T1000 (cell line): ENCODE measurements at places on chromosomes 1 and 21.

GRCh38 chr1:21536218-21536617 is 27.0 kb downstream of the ALPL start:
- no peak for DNase-seq

DNA sequence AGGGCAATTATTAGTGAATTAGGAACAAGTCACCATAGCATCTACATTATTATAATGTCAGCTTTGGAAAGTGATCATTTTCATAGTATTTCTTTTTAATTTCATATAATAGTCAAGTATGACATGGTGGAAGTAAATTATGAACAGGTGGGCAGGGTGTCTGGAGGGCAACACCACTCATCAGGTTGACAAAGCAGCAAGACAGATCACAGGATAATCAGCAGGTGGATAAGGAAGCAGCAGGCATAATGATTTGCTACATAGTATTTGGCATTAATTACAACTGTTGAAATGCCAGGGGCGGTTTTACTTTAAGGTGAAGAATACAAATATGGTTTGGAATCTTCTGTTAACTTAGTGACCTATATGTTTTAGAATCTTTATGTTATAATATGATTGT is 1342.2 kb downstream of the PLA2G4A start:
- DNase-seq: no peak

- peak; percentile 97 for DNase-seq
These were observed at the start of gene ZNF697 for GRCh38 chr1:119647734-119648619. ZNF697 (minus strand) TSS chr1:119648266; CDS start chr1:119626100, 22,166 bp downstream.

- DNase-seq: no peak
These were observed 1.7 kb downstream of the ZC3H12A start for GRCh38 chr1:37476087-37476452.

- DNase-seq: no peak
These were observed 199.4 kb downstream of the LYPLAL1 start for GRCh38 chr1:219372916-219373615.

DNA sequence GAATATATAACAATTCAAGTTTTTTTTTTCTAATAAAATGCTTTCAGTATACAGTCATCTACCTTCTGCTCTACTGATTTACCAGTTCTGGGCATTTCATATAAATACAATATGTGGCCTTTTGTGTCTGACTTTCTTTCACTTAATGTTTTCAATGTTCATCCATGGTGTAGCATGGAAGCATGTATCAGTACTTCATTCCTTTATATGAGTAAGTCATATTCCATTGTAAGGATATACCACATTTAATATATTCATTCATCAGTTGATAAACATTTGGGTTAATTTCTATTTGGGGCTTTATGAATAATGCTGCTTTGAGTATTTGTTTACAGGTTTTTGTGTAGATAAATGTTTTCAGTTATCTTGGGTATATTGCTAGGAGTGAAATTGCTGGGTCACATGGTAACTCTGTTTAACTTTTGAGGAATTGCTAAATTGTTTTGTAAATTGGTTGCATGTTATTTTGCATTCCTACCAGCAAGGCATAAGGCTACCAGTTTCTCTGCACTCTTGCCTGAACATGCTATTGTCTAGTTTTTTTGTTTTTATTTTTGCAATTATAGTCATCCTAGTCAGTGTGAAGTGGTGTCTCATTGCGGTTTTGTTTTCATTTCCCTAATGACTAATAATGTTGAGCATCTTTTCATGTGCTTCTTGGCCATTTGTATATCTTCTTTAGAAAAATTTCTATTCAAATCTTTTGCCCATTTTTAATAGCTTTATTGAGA is 206.1 kb downstream of the TM2D1 start:
- DNase-seq: no peak

- no peak for DNase-seq
These were observed 14.3 kb upstream of the PCP4 start for GRCh38 chr21:39852726-39853500.

DNA sequence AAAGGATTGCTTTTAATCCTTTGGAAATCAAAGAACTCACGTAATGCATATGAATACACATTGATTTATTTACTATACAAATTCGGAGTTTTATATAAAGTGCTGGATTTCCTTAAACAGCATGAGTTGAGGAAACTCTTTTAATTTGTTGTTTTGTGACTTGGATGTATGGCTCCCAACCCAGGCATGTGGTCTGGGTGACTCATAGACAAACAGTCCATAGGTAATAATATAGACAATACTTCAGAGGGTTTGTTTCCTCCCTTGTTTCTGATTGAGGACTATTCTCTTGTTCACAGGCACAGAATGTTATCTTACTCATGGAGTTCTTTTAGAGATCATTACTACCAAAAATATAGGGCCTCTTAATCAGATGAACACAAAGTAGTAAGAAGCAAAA is 43.8 kb downstream of the XPR1 start:
- no peak for DNase-seq

DNA sequence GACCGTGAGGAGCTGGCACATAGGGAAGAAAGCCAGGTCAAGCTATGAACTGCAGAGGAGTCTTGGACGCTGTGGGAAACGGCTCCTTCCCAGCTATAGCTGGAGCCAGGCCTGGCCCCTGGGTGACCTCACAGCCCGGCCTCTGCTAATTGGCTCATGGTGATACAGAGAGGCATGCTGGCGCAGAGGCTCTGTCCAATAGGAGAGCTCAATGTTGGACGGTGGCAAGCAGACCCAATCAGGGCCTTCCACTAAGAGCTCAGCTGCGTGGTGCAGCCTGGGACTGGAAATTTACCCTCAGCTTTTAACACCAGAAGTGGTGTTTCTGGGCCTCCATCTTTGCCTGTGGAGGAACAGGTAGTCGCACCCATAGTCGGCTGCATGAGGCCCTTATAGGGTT is 64.4 kb upstream of the GRHL3 start:
- DNase-seq: no peak

DNA sequence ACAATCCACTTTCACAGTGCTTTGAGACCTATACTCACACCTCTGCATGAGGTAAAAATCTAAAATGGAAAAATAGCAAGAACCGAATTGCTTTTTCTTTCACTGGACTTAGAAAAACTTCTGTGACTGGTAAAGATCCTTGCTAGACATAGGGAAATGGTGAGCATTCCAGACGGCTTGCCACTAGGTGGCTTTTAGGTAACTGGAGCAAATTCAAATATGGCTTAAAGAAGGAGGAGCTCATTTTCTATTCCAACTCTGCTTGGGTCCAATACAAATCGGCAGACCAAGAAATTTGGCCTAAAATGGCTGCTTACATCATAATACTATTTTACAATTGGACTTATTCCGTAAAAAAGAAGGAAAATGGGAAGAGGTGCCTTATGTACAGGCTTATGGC is 977.9 kb downstream of the ADGRL2 start:
- DNase-seq: no peak

DNA sequence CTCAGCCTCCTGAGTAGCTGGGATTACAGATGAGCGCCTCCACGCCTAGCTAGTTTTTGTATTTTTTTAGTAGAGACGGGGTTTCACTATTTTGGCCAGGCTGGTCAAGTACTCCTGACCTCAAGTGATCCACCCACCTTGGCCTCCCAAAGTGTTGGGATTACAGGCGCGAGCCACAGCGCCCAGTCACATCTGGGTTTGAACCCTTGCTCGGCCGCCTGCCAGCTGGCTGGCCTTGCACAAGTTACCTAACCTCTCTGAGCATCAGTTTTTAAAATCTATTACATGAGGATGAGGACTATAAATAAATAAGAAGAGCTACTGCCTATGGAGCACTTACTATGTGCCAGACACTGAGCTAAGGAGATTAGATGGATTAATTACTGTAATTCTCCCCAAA is 17.7 kb upstream of the PADI2 start:
- no peak for DNase-seq

GRCh38 chr1:110338309-110338885 is 780 bp upstream of the RBM15 start:
- DNase-seq: no peak

- DNase-seq: no peak
These were observed 12.3 kb downstream of the SGIP1 start for GRCh38 chr1:66546047-66546810.

DNA sequence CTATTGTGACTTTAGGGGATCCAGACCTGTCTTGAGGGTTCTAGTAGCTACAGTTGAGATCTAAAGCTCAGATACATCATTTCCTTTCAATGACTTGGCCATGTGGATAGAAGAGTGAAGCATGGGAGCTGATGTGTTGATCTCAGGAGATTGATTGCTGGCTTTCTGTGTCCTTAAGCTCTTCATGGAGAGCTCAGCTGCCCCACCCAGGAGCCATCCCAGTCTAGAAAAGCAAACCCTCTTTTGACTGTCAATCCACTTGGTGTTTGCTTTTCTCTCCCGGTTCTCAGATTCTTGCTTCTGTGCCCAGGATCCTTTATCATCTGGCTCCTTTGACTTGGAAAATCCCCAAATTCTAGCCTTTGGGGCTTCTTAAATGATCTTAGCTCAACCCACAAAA is 87.2 kb downstream of the ATP1A1 start:
- no peak for DNase-seq

GRCh38 chr21:40379881-40380810 is 466.8 kb downstream of the DSCAM start:
- DNase-seq: no peak

GRCh38 chr1:5424802-5425703 is 567.2 kb downstream of the NPHP4 start:
- no peak for DNase-seq

DNA sequence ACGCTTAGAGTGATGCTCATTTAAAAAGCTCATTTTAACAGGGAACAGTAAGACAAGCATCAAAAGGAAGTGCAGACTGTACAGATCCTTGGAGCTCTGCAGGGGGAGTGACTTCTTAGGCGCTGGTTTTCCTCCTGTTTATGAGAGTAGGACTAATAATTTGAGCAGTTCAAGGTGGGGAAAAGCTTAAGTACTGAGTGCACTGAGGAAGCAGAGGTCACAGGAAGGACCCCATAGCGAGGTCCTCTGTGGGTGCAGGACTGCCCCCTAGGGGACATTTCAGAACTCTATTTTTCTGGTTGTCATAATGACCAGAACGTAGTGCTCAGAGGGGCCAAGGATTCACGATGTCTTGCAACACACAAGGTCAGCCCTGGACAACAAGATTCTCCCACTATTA is 112.1 kb downstream of the HLCS start:
- no peak for DNase-seq

DNA sequence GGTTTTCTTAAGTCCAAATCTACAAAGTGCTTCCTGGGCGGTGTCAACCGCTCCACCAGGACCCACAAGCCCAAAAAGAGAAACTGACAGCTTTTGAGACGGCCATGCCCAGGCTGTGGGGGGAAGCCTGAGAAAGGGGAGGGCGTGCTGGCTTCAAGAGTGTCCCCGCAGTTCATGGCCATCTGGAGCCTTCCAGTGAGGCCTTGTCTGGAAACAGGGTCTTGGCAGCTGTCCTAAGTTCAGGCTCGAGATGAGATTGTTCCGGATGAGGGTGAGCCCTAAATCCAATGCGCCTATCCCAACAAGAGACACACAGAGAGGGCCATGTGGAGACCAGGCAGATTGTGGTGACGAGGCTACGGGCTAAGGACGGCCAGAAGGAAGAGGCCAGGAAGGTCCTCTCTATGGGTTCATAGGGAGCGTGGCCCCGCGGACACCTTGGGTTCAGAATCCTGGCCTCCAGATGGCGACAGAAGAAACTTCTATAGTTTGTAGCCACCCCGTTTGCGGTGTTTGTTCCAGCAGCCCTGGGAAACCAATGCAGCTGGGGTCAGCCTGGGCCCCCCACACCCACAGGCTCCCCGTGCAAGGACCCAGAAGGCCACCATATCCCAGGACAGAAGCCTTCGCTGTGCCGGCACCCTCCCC is 70.2 kb downstream of the ARHGEF16 start:
- no peak for DNase-seq

- DNase-seq: no peak
These were observed 71.4 kb downstream of the FNBP1L start for GRCh38 chr1:93519199-93519829.

GRCh38 chr1:248590055-248590454 is 7.4 kb downstream of the OR2T10 start:
- DNase-seq: no peak

DNA sequence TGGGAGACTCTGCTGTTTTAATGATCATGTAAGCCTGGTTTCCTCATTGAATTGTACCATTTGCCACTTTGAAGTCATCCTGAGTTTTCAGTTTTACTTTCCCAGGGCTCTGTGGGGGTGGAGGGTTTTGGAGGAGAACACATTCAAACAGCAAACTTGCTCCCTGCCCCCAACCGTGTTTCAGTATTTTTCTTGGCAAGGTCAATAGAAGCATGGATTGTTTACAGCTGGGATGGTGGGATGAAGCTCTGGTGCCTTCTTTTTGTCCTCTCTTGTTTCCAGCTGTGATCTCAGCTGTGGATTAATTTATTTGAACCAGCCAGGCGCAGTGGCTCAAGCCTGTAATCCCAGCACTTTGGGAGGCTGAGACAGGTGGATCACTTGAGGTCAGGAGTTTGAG is 54.3 kb upstream of the SERBP1 start:
- DNase-seq: no peak

DNA sequence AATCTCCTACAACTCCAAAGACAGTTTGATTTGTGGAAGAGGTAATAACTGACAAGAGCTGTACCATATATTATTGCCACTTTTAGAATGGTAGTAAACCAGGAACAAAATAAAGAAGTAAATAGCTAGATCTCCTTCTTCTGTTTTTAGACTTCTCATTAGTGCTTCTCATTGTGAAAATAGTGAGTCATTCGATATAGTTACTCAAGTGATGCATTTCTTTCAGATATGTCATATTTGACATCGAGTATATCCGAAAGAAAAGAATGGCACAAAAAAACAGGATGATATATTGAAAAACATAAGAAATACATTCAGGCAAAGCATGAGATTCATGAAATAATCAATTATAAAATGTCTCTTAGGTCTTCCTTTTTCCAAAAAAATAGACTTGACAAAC is 1346.1 kb downstream of the BRINP3 start:
- DNase-seq: no peak

GRCh38 chr1:1143636-1144035 is 27.7 kb upstream of the C1orf159 start:
- DNase-seq: no peak

DNA sequence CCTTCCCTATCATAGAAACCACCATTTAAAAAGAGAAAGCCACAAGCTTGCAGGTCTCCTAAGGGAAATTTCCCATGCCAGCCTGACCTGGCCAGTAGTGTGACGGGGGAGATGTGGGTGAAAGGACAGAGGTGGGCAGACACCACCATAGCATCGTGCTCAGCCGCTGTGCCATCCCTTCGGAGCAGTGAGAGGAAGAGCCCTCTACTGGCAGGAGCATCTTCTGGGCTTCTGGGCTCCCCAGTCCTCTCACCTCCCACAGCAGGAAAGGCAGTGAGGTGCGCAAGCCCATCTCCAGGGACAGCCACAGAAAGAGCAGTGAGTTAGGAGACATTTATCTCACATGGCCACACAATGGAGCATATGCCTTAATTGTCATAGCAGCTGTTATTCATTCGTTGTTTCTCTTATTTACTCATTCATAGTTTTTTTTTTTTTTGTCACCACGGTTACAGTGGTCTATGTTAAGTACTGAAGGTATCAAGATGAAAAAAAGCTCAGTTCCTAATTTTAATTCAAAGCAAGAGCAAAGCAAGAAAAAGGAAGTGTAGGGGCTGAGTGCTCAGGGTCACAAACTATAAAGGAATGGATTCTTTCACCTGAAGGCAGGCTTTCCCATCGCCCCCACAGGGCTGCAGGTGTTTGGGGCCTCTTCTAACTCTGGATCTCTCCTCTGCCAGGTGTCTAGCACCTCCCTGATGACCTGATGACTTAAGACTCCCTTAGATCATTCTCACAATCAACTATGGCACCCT is 48.8 kb upstream of the CAMK1G start:
- DNase-seq: no peak

GRCh38 chr1:237568955-237569354 is 321.8 kb downstream of the ZP4 start:
- no peak for DNase-seq

- peak; percentile 85 for DNase-seq
These were observed 17.6 kb downstream of the FAM177B start for GRCh38 chr1:222754366-222755139.

GRCh38 chr1:100607628-100608240 is 69.8 kb downstream of the GPR88 start:
- no peak for DNase-seq
